Stimulated activated CD8-positive, alpha-beta memory T cell treated with anti-CD3 and anti-CD28 coated beads, Interleukin-2, amount 100 ng/mL, for 48 hours (primary cell): ENCODE measurements at places on chromosomes 1 and 21.

- DNase-seq: no peak
Observed at GRCh38 chr1:236051242-236051791, 13.6 kb downstream of the NID1 start.

DNA sequence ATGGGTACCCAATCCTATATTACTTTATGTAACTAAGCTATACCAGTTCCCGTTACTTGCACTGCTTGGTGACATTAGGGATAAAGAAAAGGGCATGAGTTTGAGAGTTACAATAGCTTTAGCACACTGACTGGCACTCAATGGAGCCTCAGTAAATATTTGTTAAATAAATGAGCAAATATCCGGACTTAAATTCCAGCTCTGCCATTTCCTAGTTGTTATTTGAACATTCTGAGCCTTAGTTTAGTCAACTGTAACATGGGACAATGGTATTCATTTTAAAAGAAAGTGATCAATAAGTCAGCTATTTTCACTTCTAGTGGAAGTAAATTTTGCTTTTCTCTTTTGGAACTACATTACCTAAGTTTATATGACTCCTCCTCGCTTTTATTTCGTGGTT lies 198.7 kb downstream of the ZC3H11B start:
- no peak for DNase-seq

GRCh38 chr1:119595606-119596005 lies 52.5 kb downstream of the ZNF697 start:
- no peak for DNase-seq

DNA sequence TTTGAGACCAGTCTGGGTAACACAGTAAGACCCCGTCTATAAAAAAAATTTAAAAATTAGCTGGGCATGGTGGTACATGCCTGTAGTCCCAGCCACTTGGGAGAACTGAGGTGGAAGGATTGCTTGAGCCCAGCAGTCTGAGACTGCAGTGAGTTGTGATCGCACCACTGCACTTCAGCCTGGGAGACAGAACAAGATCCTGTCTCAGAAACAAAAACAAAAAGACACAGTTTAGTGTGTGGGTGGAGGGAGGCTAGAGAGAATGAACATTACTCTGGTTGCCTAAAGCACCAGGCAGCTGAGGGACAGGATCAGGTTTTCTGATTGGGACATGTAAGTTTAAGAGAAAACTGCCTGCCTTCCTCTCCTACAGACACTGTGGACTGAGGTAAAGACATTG lies 42.3 kb downstream of the VAMP4 start:
- DNase-seq: no peak

GRCh38 chr1:52189898-52190480 lies 48.1 kb downstream of the ZFYVE9 start:
- no peak for DNase-seq

DNA sequence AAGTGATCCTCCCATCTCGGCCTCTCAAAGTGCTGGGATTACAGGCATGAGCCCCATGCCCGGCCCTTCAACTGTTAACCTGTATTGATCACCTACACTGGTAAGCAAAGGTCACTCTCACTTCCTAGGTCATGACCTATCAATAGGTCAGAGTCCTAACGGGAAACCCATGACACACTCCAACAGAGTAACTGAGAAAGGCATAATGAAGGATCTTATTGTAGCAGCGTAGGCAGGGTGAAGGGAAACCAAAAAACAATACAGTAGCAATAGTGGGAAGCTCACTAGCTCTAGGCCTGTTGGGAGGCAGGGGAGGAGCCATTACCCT lies 19.5 kb upstream of the IFNAR1 start:
- DNase-seq: no peak

GRCh38 chr1:81453971-81454370 lies 346.8 kb upstream of the ADGRL2 start:
- DNase-seq: no peak

DNA sequence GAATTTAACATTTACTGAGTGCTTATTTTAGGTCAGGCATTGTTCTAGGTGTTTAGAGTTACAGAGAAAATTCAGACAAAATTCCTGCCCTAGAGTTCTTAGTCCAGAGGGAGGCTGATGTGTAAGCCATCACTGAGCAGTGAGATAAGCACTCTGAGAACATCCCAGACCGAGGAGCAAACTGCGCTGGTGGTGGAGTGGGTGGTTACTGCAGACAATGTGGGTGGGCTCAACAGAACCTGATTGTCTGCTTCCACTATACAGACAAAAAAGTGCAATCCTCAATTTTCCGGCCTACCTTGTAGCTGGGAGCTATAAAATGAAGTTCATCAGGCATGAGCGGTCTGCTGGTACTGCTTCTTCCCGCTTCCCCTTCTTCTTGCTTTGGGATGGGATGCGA lies 23.5 kb downstream of the PROK1 start:
- DNase-seq: no peak

GRCh38 chr1:2972879-2973575 lies 48.2 kb upstream of the ACTRT2 start:
- no peak for DNase-seq
